ENCODE measurements at places on chromosomes 11 and 22. TPM values are rescaled to one million over a fixed set of nuclear protein-coding genes. Genes with fewer than 3 reads are reported as not detected.

The INS gene
- not detected for total RNA-seq

DNA sequence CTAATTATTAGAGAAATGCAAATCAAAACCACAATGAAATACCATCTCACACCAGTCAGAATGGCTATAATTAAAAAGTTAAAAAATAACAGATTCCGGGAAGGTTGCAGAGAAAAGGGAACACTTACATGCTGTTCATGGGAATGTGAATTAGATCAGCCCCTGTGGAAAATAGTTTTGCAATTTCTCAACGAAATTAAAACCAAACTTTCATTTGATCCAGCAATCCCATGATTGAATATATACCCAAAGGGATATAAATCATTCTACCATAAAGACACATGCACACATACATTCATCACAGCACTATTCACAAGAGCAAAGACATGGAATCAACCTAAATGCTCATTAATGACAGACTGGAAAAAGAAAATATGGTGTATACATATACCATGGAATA is 32.5 kb downstream of the NOX4 start:
- no peak for DNase-seq

The RNF141 gene
- 22.1 TPM for total RNA-seq

DNA sequence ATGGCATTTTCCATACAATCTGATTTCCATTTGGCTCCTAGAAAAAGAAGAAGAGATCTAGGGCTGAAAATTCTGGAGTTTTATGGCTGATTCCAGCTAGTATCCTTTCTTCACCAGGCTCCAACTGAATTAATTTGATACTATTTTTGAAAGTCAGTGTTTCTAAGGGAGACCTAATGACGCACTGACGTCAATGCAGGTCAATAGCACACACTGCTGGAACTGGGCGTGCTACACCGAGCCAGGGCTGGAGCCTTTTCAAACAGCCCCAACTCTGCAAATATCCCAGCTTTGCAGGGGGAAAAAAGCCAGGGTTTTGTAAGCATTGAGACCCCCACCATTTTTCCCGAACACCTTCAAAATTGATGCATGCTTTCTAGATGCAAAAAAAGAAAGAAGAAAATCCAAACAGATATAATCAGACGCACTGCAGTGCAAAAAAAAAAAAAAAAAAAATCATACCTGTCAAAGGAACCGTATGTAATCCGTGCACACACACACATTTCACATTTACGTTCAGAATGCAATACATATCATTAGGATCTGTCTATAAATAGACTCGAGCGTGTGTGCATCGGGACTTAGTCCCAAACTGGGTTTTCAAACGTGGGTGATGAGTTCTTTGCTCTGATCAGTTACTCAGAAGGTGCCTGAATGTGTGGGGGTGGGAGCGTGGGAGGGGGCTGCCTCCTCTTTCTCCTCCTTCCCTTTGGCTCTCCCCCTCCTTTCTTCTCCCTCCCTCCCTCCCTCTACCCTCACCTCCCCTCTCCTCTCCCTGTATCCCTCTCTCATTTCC is 124.5 kb upstream of the HSD17B12 start:
- DNase-seq: peak; percentile 91

DNA sequence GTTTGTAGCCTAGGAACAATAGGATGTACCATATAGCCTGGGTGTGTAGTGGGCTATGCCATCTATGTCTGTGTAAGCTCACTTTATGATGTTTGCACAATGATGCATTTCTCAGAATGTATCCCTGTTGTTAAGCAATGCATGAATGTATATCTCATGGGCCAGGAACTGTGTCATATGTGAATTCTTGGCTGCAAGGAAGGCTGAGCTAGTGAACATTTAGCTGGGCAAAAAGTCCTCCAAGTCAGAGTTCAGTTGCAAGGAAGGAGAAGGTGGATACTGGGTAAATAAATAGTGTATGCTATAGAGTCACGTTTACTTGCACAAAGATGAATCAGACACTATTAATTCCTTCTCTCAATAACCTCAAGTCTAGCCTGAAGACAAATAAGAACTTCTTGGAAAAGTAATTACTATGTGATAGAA is 136.1 kb downstream of the EHF start:
- DNase-seq: no peak

The CCDC87 gene
- 0.09 TPM for total RNA-seq

DNA sequence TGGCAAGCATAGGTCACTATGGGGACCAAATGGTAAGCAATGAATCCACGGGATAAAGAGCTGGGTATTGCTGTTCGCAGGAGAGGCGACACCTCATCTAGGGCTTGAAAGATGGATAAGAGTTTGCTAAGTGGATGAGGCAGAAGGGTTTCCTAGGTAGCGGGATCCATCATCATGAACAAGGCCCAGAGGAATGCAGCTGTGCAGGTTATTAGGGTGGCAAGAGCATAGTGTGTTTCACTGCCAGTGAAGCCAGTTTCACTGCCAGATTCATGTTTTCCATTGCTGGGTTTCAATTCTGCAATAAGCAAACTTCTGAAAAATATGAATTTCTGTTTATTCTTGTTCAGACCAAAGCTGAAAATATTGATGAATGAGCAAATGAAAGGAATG is 27.2 kb downstream of the WEE1 start:
- DNase-seq: peak; percentile 24

GRCh38 chr22:38830026-38830844 is 13.6 kb downstream of the NPTXR start:
- no peak for DNase-seq

DNA sequence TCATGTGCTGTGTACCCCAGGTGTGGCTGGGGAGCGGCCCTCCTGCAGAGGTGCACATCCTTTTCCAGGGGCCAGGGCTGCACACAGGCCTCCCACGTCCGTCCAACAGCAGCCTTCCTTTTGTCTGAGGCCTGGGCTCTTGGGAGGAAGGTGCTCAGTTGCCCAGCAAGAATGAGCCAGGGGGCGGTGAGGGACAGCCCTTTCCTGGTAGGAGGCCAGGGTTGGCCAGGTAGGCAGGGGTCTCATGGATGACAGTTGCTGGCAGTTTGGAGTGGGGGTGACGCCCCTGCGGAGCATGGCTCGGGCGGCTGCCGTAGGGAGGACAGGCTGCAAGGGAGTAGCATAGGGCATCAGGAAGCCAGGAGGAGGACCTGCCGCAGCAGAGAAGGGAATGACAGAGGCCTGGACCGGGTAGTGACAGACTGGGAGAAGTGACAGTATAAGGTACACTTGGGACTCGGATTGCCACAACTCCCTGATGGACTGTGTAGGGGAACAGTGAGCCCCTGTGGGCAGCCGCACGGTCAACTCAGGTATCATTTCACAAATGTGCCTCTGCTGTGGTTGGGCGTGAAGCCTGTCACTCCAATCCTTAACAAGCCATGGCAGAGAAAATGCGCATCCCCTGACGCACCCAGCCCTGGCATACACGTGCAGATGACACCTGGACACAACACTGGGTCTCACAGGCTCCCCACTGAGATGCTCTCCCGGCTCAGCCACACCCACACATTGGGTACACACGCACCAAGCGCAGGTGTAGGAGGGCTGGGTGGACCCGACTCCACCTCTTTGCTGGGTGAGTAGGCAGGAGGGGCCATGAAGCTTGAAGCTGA is 79.7 kb downstream of the DGCR2 start:
- no peak for DNase-seq

DNA sequence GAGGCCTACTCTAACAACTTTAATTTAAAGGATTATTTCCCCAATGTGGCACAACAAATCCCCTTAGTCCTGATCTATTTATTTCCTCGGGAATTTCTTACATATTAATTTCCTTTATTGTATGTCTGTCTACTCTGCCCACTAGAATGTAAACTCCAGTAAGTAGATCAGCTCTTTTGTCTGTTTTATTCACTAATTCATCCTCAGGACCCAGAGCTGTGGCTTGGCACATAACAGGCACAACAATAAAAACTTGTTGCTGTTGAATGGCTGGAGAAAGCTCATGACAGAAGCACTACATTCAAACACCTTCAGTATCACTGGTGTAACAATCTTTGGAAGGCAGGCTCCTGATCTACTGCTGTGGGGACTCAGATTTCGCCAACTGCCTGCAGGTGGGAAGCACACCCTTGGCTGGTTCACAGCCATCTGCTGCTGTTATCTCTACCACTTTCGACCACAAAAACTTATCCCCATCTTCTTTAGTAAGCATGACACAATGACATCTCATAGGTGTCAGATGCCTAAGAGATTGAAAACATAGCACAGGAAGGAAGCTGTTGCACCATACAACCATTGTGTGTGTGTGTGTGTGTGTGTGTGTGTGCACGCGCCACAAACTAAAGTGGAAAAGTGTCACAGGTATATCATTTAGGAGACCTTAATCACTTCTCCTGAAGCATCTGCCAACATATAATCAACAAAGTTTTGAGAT is 11.9 kb downstream of the HIRA start:
- no peak for DNase-seq

- no peak for DNase-seq
These were observed 36.6 kb downstream of the MPPED2 start for GRCh38 chr11:30549565-30549964.

DNA sequence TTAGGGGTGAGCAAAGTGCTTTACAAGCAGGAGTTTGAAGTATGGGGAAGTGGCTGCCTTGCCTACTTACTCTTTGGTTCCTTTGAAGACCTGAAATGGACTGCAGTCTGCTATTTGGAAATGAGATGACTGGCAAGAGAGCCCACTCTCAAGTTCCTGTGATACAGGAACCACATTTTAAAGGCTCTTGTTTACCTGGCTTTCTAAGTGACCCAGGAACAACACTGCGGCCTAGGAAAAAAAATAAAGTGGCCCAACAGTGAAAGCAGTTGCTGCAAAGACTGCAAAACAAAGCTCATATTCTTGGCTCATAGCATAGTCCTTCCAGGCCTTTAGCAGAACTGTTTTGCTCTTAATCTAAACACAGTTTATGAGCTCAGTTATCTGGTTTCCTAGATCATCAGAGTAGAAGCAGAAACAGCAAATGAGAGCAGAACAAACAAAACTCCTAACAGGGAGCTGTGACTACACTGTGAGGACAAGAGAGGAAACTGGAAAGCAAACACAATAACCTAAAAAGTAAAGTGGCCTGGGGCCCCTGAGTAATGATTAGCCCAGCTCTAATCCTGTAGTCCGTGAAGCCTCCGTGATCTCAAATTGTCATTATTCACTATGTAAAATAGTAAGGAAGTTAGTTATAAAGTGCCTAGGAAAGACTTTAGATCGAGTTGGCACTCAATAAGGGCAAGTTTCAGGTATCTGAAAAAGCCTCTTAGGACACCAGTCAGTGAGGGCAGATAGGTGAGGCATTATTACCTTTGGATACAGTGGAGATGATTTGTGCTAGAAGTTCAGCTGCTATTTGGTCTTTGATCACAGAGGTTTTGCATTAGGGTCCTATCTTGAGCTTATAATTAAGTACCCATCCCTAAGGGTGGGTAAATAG is 11.5 kb downstream of the CCDC117 start:
- no peak for DNase-seq

All from muscle of leg (tissue), 16 donors.